ENCODE measurements at places on chromosomes 6 and 20.
A peak's percentile ranks its signal among the peaks of the same experiment; 100 is the strongest.

DNA sequence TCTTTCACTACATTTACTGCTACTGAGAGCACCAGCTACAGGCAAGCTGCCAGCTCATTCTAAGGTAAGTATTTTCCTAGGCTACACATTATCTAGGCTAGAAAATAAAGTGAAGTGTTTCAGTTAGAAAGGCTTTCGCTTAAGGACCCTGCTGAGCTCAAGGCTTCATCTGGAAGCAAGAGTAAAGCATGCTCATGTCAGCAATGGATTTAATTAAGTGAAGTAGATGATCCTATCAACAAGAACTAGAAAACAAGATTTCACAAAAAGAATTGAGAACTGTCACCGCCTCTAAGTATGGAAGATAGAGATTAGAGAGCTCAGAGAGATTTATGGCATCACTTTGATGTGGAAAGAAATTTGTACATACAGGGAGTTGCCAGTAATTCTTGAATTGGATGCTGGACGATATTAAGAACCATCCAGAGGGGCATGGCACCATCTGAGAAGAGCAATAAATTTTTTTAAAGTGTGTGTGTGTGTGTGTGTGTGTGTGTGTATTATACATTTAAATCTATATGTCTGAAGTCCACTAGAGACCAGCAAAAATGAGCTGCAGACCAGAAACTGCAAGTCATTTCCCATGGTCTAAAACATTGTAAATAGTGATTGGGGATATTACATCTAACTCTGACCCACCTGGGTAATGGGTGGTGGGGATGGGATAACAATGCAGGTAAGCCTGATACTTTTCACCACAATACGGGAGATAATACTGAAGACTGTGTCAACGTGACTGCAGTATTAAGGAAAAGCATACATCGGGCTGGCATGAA, 105.2 kb upstream of the MAP7 start:
- DNase-seq: no peak

- DNase-seq: no peak
Observed at GRCh38 chr20:59971428-59971827, 13.2 kb downstream of the CDH26 start.

GRCh38 chr6:130507666-130508028, 141.8 kb downstream of the TMEM200A start:
- DNase-seq: no peak

DNA sequence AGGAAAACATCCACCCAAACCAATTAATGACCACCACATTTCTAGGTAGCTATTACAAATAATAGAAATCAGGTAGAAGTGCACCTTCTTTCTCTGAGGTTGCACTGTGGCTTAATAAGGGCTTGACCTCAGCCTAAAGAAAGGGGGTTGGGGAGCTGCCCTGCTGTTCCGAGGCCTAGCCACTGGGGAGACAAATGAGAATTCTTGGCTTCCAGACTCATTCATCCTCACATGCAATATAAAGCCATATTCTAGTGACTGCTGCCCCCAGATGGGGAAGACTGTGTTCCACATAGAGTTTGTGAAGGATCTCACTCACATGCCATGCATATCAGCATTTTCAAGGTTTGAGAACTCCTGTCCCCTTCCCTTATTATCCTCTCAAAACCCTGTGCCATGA, 22.9 kb downstream of the SAYSD1 start:
- no peak for DNase-seq

DNA sequence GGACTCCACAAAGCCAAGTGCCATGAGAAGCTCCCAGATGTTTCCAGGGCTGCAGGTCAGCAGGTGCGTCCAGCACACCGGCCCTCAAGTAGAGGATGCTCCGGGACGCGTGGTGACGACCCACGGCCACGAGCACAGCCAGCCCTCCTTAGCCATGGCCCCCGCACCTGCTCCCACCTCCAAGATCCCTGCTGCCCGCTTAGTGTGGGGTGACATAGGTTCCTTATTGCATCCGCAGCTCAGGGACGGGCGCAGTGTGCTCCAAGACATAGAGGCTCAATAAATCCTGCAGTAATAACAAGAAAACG, 138.1 kb upstream of the RPS6KA2 start:
- DNase-seq: no peak

DNA sequence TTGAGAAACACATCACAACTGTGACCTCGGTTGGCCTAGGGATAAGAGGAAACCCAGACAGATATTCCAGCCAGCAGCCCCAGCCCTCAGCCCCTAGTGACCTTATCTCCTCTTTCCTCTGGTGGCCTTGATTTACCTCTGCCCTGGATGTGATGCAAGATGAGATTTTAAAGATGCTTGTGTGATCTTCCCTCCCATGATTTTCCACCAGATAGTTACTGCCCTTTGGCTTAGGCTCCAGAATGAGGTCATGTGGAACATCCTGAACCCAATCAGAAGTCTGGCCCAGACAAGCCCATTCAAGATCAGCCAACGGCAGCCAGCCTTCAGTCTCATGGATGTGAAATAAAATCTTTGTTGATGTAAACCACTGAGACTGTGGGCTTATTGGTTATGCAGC, 104.0 kb downstream of the BANF2 start:
- DNase-seq: no peak

GRCh38 chr6:43738877-43739641, 31.0 kb upstream of the VEGFA start:
- DNase-seq: no peak

- DNase-seq: no peak
Observed at GRCh38 chr6:47203266-47203937, 106.3 kb downstream of the TNFRSF21 start.

GRCh38 chr6:149389509-149390297, 10.4 kb upstream of the SUMO4 start:
- no peak for DNase-seq

GRCh38 chr20:63957004-63957689, 931 bp upstream of the UCKL1 start:
- peak; percentile 31 for DNase-seq

DNA sequence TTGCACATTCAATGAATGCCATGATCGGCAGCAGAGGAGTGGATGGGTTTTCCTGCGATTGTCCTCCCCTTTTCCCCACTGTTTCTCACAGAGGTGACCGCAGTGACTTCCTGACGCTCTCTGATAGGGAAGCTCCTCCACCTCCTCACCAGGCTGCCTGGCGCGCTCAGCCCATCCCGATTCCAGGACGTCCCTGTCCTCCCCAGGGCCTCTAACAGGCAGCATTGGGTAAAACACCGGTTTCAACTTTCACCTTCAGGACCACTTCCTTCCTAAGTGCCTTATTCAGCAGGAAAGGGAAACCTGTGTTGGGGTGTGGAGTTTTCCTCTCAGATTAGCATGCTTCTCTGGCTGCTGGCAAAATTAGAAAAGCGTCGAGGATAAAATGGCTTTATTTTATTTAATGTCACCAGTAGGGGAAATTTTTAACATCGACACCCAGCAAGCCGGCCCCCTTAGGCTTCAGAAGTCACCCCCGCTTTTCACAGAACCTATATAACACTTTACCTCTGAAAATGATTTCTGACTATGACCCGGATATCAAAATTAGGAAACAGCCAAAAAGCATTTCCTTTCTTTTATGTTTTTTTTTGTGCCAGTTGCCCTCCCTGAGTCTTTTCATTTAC, 570.4 kb upstream of the GJE1 start:
- DNase-seq: no peak

- DNase-seq: peak; percentile 6
Observed at GRCh38 chr6:20400456-20401204, 1.0 kb upstream of the E2F3 start.

DNA sequence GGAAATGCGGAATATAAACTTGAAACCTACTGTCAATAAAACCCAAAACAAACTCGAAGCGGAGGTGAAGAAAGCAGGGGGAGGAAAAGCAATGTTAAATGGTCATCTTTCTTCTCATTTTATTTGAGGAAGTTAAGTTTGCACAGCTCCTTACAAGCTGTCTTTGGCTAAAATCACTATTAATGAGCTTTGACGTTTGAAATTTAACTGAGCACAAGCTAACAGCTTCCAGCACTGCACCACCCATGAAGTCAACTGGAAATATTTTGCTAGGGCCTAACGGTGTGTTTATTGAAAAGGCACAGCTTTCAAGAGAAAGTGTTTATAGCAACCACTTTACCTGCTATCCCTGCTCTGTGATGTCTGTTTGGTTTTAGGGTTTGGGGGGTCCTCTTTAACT, 103.8 kb downstream of the PKHD1 start:
- DNase-seq: no peak

- DNase-seq: no peak
Observed at GRCh38 chr6:135531954-135532490, 34.5 kb upstream of the AHI1 start.

DNA sequence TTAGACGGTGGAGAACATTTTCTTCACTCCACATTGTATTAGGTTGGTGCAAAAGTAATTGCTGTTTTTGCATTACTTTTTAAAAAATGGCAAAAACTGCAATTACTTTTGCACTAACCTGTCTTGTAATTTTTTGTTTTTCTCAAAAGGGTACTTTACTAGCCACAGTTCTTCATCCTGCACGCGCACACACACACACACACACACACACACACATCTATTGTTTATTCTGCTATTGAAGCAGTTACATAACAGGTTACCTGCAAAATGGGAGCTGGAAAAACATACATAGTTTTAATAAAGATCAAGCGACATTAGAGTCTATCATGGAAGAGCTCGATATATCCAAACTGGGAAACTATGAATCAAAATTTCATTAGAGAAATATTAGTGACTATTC, 235.2 kb downstream of the SIM1 start:
- DNase-seq: no peak

GRCh38 chr20:24695529-24696225, 226.2 kb downstream of the SYNDIG1 start:
- DNase-seq: no peak
